COLO829 (cell line): ENCODE measurements at places on chromosomes 2 and 18.

- DNase-seq: no peak
These were observed 39.7 kb downstream of the HS6ST1 start for GRCh38 chr2:128279009-128279408.

DNA sequence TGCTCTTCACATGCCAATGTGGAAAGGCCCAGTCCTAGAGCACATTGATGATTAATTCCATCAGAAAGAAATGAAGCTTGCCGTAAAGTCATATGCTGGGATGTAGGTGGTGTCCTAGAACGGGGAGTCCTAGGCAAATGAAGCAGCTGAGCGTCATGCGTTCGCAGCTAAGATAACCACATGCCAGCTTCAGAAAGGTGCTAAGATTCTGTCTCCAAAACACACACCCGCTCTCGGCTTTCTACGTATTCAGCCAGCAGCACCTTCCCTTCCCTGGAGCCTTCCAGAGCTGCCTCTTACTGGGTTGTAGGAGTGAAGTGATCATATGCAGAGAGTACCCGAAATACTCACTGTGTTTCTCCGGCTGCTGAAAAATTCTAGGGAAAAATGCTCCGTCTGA lies 421.6 kb upstream of the ID2 start:
- DNase-seq: no peak

DNA sequence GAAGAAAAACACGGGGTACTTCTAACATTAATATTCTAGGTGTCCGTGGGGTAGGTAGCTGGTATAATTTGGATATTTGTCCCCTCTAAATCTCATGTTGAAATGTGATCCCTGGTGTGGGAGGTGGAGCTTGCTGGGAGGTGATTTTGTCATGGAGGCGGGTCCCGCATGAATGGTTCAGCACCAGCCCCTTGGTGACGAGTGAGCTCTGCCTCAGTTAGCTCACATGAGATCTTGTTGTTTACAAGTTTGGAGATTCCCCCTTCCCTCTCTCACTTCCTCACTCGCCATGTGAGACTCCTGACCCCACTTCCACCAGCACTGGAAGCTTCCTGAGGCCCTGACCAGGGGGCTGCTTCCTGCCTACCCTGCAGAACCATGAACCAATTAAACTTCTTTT lies 35.4 kb upstream of the DNER start:
- no peak for DNase-seq

GRCh38 chr2:208092093-208092832 lies 32.1 kb downstream of the CRYGD start:
- no peak for DNase-seq

GRCh38 chr18:58796220-58796619 lies 68.5 kb upstream of the ZNF532 start:
- DNase-seq: no peak

GRCh38 chr2:220081171-220081570 lies 453.7 kb downstream of the SLC4A3 start:
- DNase-seq: no peak

GRCh38 chr2:45337481-45337880 lies 273.6 kb downstream of the SRBD1 start:
- no peak for DNase-seq

DNA sequence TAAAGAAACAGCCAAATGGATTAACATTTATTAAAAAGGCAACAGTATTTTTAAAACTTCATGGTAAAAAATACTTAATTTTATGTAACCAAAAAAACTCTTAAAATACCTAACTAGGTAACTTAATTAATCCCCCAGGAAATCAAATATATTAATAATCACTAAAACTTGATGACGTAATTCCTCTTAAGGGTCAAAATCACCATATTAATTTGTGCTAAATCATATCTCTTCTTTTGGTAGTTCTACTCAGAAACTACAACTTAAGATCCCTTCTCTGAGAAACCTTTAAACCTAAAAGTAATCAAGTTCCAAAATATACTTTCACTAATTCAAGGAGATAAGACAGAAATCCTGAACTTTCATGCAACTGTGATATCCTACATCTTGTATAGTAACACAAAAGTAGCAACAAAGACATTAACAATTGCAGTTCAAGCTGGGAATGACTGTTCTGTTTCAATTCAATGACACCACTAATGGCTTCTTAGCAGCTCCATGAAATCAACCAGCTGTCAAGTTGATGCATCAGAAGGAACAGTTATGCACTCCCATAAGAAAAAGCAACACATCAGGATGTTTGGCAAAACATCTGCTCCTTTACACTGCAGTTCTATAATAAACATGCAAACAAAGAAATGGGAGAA lies 4.0 kb downstream of the BAZ2B start:
- no peak for DNase-seq

DNA sequence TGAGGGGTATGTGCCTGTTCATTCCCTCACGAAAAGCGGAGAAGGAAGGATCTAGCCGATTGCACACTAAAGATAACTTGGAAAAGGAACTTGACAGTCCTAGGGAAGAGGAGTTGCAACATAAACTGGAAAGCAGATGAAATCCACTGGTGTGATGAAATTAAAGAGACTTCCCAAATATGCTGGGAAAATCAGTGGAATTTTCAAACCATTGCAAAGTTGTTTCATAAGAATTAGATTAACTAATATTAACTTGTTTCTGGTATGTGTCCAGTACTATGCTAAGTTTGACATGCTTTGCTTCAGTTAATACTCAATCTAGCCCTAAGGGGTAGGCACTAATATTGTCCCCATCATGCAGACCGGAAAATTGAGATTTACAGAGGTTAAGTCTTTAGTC lies 222.7 kb downstream of the IKZF2 start:
- DNase-seq: no peak

DNA sequence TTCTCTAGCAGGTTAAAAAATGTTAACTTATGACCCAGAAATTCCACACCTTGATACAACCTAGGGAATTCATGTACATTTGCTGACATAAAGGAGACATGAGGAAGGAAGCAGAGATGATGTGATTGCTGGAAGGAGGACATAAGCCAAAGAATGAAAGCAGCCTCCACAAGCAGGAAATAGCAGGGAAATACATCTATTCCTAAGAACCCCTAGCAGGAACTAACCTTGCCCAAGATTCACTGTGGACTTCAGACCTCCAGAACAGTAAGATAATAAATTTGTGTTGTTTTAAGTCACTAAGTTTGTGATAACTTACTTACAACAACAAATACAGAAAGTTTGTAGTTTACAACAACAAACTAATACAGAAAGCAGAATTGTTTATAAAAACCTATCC lies 4.6 kb upstream of the DSG4 start:
- DNase-seq: no peak

GRCh38 chr2:203583701-203584100 lies 48.6 kb upstream of the RAPH1 start:
- DNase-seq: no peak

DNA sequence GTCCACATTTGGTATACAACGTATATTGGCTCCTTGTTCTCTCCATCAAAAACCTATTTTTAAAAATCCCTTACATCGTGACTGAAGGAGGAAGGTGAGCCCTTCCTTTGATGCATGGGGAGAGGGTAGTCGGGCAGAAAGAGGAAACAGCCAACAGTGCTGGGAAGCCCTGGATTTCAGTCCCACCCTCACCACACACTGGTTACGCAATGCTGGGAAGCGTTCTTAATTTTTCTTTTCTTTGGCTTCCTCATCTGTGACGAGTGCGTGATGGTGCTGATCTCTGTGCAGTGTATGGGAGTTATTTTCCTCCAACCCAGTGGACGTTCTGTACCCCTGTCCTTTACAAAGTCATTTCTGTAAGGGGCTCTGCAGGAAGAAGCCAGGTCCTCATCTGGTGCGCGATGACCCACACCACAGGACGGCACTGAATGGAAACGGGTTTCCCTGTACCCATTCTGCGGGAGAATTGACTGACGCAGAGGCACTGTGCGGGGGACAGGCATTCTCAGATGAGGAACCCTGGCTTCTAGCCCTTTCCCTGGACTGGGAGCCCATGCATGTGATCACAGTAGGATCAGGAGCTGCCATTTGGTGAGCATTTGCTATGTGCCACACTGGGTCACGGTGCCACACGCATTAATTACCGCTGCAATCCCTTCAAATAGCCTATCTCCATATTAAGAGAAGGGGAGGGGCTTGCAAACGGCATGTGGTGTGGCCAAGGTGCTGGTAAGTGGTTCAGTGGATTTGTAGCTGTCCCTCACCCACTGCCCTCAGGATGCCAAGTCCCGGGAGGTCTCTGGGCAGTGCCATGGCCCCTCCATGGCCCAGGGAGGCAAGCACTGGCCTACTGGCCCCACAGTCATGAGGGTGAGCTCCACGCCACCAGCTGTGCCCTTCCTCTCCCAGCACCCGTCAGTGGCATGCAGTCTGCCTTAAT lies 4.3 kb downstream of the COLEC11 start:
- no peak for DNase-seq

DNA sequence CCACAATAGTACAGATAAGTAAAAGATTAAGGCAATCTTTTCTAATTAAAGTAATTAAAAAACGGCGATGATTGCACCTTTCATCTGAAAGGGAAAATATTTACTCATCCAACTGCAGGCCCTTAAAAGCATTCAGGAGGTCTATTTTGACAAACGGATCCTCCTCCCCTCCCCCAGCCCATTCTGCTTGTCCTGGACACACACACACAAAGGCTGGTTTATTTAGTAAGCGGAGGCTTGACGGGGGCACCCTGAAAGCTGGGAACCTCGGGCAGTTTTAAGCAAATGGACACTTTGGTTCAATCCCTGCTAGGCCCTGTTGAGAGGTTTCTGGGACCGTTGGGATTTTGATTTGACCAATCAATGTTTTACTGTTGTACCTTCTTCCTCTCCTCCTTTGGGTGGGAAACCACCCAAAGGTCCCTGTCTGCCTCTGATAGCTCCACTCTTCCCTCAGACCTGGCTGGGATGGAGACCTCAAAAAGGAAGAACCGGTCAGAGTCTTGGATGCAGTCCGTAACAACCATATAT lies 135.8 kb upstream of the HAAO start:
- DNase-seq: no peak

DNA sequence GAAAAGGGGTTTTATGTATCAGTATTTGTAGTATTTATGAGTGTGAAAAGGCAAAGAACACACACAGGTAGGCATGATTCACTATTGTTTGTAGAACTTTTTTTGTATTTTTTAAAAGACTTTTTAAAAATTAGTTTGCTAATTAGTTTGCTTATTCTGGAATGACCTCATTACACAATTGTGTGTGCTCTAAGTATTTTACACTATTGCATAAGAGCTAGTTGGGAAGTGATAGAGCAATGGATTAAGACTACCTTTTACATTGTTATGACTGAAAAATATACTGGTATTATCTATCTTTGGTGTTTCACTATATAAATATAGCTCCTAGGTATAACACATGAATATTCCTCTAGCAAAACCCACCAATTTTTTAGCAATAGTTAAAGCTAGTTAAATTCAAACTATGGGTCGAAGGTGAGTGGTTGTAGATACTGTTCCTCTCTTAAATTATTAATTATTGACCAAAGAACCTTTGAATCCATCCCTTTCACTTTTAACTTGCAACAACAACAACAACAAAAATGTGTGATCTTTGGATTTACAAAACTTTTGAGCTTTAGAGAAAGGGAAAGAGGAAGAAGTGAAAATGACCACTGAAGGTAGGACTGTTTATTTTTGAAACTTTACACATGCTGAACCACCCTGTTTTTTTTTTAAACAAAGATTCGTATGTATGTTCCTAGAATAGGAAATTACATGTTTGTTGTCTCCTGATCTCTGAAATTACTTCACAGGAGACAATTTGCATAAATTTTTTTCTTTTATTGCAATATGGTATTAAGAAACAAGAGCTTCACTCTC lies 18.7 kb downstream of the ITPRID2 start:
- no peak for DNase-seq

- DNase-seq: no peak
These were observed 139.8 kb upstream of the HS6ST1 start for GRCh38 chr2:128458505-128458904.

DNA sequence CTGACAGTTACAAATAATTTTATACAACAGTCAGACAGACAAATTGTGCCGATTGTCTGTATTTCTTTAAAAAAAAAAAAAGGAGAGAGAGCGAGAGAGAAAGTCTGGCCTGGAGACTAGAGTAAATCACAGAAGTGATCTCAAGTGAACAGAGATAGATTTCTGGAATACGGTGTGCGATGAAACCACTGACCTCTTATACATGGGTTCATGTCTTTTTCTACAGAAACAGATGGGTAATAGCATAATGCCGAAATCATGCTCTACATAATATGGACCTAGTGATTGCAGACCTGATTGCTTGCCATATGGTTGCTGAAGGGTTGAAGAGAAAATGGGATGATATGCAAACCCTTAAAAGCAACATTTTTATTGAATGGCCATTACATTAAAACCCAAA lies 403.3 kb upstream of the FANCL start:
- no peak for DNase-seq

DNA sequence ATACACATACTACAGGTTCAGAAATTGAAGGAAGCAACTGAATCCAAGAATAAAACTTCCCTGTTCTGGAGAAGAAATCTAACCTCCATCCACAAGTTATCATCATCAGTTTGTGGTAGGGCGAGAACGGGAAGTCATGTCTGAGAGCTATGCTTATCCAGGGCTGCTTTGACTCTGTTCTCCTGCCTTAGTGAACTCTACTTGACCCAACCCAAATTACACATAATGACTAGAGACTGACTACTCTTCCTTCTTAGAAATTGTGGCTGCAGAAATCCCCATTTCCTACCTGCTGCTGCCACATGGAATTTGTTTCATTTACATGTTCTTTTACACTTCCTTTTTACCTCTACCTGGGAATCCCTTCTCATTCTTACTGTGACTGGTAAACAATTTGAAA lies 1102.6 kb upstream of the PIK3C3 start:
- no peak for DNase-seq

DNA sequence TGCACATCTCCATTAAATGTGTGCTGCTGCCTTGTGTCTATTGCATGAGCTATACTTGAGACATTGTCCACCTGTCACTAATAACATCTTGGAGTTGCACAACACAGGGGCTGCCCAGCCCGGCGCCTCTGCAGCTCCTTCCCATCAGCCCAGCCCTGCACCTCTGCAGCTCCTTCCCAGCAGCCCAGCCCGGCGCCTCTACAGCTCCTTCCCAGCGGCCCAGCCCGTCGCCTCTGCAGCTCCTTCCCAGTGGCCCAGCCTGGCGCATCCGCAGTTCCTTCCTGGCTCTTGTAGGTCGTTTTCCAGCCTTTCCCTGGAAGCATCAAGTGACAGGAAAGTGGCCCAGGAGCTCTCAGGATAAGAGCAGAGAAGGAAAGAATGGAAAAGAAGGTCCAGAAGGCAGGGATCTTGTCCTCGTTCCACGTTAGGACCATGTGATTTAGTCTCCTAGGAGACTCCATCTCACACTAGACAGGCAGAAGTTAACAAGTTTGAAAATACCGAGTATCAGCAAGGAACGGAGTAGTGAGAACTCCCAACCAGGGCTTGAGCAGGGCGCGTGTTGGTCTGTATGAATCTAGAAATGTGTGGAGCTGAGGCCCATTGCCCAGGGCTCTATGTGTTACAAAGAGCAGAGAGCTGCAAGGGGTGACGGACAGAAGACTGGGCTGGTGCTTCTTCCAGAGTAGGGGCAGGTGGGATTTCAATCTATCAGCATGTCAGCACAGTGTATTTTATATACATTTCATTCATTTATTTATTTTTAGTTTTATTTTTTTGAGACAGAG lies 115.7 kb upstream of the TPO start:
- no peak for DNase-seq

- DNase-seq: no peak
These were observed 100.1 kb upstream of the TRIB2 start for GRCh38 chr2:12616456-12617156.
